ENCODE measurements at places on chromosomes 6 and 20.
A peak's percentile ranks its signal among the peaks of the same experiment; 100 is the strongest.

DNA sequence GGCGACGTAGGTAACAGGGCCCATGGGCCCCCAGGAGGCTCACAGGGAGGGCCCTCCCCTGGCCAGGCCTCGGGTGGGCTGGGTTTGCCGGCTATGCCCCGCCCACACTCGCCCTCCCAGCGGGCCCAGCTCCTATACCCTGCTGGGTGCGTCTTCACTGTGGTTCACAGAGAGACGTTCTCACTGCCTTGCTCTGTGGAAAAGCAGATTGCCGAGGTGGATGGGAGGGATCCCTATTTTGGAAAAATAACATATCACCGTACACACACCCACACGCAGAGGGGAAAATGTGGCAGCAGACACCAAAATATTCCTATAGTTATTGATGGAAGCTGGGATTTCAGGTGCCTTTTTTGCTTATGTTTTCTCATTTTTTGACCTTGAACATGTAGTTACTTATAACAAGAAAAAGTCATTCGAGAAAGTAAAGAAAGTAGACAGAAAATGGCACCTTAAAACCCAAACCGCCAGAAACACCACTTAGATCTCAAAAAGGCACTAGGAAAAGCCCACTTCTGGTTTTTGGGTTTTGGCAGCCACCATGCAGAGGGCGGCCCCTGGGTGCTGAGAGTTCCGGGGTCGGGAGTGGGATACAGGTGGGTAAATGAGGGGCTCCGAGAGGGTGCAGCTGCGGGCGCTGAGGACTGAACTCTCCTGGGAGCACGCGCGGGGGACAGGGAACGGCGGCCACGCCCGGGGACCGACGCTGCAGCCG, 49.4 kb downstream of the TMEM242 start:
- DNase-seq, result peak; percentile 39

DNA sequence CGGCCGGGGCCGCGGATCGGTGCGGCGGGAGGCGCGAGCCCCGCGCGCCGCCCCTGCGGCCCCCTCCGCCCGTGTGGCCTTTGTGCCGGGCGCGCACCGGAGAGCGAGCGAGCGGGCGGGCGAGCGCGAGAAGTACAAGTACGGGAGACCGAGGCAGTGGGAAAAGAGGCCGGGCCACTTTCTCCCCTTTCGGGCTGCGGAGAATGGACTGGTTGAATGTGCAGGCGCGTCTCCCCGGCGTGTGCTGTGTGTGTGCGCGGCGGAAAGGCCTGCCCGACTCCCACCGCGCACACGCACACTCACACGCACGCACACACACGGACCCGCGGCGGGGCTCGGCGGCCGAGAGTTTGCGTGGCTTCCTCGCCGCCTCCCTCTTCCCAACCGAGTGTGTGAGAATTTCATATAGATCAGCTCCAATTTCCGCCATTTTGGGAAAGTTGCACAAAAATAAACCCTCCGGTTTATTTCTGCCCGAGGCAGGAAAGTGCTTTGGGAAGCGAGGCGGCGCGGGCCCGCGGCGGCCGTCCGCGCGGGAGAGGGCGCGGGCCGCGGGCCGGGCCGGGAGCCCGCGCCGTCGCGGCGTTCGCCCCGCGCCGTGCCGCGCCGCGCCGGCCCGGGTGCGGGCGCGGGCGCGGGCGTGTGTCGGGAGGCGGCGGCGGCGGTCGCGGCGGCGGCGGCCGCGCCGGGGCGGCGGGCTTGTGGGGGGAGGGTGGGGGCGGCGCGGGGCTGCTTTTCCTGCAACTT, 1.1 kb downstream of the L3MBTL3 start:
- DNase-seq, result no peak

GRCh38 chr6:7546020-7546369, 4.5 kb downstream of the DSP start:
- no peak for DNase-seq

DNA sequence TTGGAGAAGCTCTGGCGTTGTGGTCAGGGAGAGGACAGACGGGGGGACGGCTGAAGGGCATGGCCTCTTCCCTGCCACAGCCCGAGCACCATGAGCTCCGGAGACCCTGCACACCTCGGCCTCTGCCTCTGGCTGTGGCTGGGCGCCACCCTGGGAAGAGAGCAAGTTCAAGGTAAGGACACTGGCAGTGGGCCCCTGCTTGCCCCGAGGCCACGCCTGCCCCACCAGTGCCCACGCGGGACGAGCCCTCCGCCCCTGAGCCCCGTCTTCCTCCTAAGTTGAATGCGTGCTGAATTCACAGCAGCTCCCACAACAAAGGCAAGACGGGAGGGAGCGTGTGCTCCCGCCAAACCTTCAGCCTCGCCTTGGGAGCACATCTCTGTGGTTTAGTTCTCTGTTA, 2.0 kb downstream of the COL20A1 start:
- DNase-seq, result no peak

- DNase-seq, result no peak
Observed at GRCh38 chr6:108609276-108609769, 48.6 kb downstream of the FOXO3 start.

DNA sequence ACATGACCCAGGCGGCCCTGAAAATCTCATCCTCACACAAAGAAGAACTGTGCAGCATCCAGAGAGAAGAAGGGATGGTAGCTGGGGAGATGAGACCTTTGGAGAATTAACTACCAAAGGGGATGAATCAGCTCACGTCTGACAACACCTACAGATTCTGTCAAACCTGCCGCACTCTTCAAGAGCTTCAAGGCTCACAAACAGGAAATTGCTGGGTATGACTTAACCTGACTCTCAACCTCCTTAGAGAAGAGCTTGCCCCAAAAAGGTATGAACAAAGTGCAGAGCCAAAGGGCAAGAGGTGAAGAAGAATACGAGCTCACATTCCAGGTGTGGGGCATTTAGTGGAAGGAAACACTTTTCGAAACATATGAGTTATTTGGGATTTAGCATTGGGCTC, 139.8 kb downstream of the BACH2 start:
- no peak for DNase-seq

- no peak for DNase-seq
Observed at GRCh38 chr6:150275489-150275888, 93.3 kb upstream of the IYD start.

GRCh38 chr6:130882370-130882769, 55.2 kb downstream of the SMLR1 start:
- no peak for DNase-seq

GRCh38 chr6:154319231-154319858, 37.3 kb downstream of the IPCEF1 start:
- peak; percentile 97 for DNase-seq

DNA sequence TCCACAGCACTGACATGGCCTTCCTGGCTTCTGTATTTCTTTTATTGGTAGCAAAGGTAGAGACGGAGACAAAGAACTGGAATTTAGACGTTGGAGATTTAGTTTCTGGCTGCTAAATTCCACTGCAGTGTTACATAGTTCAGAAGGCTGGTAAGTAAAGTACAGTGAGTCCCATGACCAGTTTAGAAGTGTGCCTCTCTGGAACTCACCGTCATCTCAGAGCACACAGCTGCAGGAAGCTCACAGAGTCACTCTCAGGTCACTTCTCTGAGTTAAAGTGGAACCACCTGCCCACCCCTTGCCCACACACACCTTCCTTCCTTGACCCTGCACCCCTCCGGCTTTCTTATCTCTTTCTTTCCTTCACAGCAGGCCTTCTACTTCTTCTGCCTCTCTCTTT, 19.6 kb upstream of the BMP6 start:
- DNase-seq, result no peak

- no peak for DNase-seq
Observed at GRCh38 chr6:152154559-152155356, 347.3 kb downstream of the ESR1 start.

- DNase-seq, result no peak
Observed at GRCh38 chr20:31721408-31722256, 1.0 kb downstream of the BCL2L1 start.

DNA sequence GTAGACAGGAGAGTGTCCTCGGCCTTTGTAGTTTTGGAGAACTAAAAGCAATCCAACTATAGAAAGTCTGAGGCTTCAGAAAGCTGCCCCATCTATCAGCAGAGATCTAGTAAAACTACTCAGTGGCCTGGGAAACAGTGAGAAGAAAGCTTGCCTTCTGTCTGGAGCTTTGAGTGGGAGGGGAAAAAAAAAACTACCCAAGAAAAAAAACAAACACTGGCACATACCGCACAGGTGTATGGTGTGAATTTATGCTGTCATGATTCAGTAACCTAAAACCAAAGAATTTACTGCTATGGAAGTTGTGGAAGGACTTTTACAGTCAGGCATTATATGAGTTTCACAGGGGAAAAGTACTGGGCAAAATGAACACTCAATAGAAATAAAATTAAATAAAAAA, 280.5 kb downstream of the ADGRB3 start:
- DNase-seq, result no peak

- DNase-seq, result no peak
Observed at GRCh38 chr6:39188098-39188450, 41.2 kb downstream of the KCNK5 start.

- DNase-seq, result no peak
Observed at GRCh38 chr6:90758741-90759140, 171.9 kb upstream of the MAP3K7 start.

All from SK-N-MC (cell line).